ENCODE measurements at places on chromosomes 11 and 22.

- no peak overlapping the region for H3K4me3 ChIP-seq
- H3K27ac ChIP-seq = no peak overlapping the region
- no peak for DNase-seq
- H3K4me1 ChIP-seq = no peaks in the 10 kb centered on the region
- H3K36me3 ChIP-seq = no peaks in the 10 kb centered on the region
These were observed 16.9 kb upstream of the SIK2 start for GRCh38 chr11:111585371-111585770.

DNA sequence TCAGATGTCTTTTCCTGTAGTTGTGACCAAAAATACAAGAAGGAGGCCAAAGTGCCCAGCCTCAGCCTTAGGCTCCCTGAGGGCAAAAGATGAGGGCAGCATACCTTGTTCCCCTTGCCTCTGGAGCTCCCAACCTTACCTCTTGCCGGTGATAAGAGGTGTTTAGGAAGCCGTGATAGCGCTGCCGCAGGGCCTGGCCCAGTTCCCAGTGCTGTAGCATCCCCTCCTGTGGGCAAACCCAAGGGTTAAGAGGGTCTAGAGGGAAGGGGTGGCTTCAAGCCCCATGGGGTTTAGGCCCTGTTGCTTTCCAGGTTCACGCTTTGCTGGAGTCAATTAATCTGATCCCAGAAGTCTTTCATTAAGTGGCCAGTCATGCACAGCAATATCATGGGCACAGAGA lies 1.1 kb downstream of the ACP2 start:
- H3K27me3 ChIP-seq = no peaks in the 10 kb centered on the region
- no peak for DNase-seq
- H3K4me1 ChIP-seq = peaks cover 19% of the 10 kb centered on the region
- H3K4me3 ChIP-seq = peak overlapping the region; percentile 69

GRCh38 chr22:39296981-39297489 lies 22.4 kb downstream of the RPL3 start:
- H3K4me1 ChIP-seq = peaks cover 64% of the 10 kb centered on the region
- H3K4me3 ChIP-seq = no peak overlapping the region
- no peak for DNase-seq
- H3K27ac ChIP-seq = peak overlapping the region; percentile 79
- no peaks in the 10 kb centered on the region for H3K36me3 ChIP-seq

GRCh38 chr11:1295591-1295990 lies 13.8 kb downstream of the TOLLIP start:
- H3K36me3 ChIP-seq = peaks cover 28% of the 10 kb centered on the region
- H3K4me3 ChIP-seq = no peak overlapping the region
- H3K27me3 ChIP-seq = no peaks in the 10 kb centered on the region
- H3K27ac ChIP-seq = no peak overlapping the region
